ENCODE measurements at places on chromosomes 6 and 20.

DNA sequence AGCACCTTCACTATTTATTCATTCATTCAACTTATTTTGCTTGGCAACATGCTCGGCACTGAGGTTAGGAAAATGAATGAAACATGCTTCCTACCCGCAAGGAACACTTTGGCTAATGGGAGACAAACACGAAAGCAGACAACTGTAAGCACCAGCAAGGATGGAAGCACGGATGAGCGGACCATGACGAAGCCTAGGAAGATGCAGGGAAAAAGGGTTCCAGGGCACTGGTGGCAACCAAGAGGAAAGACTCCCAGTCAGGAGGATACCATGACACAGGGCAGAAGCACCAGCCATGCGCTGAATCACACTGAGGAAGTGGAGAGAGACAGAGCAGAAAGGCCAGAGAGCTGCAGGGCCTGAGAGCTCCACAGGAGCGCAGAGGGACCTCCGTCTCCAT lies 9.8 kb downstream of the PDE10A start:
- no peak for DNase-seq

GRCh38 chr20:62829231-62830230 lies 12.7 kb downstream of the COL9A3 start:
- no peak for DNase-seq

GRCh38 chr6:87222676-87223075 lies 67.3 kb downstream of the ZNF292 start:
- DNase-seq: no peak

- no peak for DNase-seq
These were observed 247.4 kb downstream of the CD109 start for GRCh38 chr6:73943411-73943810.
